ENCODE measurements at places on chromosomes 3 and 15. TPM values are rescaled to one million over a fixed set of nuclear protein-coding genes. Genes with fewer than 3 reads are reported as not detected.
A peak's percentile ranks its signal among the peaks of the same experiment; 100 is the strongest.

- no peak for DNase-seq
Observed at GRCh38 chr3:186456731-186457191, 87.4 kb downstream of the CRYGS start.

DNA sequence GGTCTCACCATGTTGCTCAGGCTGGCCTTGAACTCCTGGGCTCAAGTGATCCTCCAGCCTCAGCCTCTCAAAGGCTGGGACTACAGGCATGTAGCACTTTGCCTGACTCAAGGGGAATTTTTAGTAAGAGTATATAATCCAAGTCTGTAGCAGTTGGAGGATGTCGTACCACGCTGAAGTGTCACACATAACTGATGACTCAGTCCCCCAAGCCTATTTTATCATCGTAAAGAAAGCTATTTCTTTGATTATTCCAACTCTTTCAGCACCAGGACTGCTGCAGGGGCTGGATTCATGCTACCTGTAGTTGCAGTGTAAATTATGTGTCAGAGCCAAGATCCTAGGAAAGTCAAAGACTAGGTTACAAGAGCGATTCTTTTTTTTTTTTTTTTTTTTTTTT lies 1.4 kb upstream of the PRKCI start:
- no peak for DNase-seq

- DNase-seq, result no peak
Observed at GRCh38 chr3:43210049-43211027, 76.0 kb upstream of the SNRK start.

DNA sequence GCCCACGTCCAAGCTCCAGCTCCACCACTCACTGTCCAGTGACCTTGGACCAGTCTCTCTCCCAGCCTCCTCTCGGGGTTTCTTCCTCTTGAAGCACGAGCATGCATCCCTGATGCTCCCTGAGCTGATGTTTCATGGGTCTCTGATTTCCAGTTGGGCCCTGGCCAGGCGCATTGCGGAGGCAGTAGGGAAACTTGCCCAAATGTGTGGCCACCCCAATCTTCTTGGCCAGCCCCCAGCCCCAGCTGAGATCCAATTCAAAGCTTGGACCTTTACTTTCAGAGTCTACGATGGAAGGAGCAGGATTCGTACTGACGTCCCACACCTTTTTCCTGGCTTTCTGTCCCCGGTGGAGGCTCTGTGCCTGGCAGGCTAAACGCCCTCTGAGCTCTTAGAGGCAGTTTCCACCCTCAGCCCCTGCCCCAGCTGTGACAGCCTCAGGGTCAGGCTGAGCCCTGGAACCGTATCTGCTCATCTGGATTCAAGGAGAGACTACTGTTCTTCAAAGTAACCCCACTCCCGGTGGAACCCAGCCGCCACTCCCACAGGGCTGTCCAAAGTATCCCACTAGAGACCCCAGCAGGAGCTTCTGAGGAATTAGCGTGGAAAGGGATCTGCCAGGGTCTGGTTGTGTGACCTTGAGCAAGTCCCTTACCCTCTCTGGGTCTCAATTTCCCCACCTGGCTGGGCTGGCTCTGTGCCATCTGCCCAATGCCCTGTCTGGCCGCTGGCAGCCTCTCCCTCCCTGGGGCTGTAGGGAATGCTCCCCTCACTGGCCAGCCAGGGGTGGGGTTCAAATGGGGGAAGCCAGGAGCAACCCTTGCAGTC lies 37.4 kb downstream of the CPN2 start:
- DNase-seq, result no peak

- no peak for DNase-seq
Observed at GRCh38 chr15:87609474-87609873, 647.1 kb downstream of the NTRK3 start.

DNA sequence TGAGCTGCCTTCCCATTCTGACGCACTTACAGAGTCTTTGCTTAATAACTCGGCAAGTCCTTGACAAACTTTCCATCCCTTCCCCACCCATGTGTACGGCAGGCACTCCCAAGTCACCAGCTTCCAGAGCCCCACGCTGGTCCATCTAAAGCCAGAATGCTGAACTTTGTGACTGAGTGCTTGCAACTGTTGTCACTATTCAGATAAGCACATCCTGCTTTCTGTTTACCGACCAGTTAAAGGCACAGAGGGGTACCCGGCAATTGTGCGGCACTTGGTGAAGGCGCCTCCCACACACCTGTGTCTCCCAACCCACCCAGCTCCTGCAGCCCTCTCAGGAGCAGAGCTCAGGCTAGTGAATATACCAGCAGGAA lies 430.6 kb downstream of the FOXP1 start:
- DNase-seq, result no peak

GRCh38 chr15:55823191-55823670 lies 80.3 kb upstream of the PRTG start:
- DNase-seq, result no peak

DNA sequence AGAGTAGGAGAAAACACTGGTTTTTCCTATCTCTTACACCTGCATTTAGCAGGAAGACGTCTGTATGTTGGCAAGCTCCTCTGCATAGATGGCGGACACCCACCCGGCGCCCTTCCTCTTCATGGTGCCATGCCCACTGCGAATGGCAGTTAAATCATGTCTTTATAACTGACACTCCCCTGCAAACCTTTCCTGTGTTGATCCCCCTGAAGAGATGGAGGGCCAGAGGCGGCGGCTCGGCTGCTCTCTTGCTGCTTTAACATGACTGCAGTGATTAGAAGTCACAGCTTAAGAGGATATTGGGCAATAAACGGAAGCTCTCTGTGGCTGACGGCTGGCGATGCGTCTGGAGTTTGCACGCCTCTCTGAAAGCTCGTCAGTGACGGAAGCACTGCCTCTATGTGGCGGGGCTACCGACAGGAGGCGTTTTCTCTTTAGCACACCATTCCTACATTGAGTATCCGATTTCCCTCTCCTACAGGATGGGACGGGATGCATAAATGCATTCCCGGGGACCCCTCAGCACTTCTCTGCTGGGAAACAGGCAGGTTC lies 25.5 kb upstream of the SNRPA1 start:
- peak; percentile 81 for DNase-seq

- DNase-seq, result no peak
Observed at GRCh38 chr3:63050548-63051177, 175.4 kb upstream of the CADPS start.

- DNase-seq, result no peak
Observed at GRCh38 chr15:35753486-35753885, 207.5 kb upstream of the DPH6 start.

- DNase-seq, result no peak
Observed at GRCh38 chr3:94356581-94356980, 293.7 kb downstream of the NSUN3 start.

GRCh38 chr3:39295184-39295775 lies 15.4 kb upstream of the CX3CR1 start:
- DNase-seq, result no peak

- DNase-seq, result no peak
Observed at GRCh38 chr3:194998417-194998816, 272.5 kb downstream of the XXYLT1 start.

Gene FGF7
- 0.25 TPM for total RNA-seq

Gene MME
- 1.3 TPM for total RNA-seq

Gene TIMP4
- total RNA-seq, result not detected

Gene SEMA3F
- total RNA-seq, result not detected

Gene CPLX3
- 0.44 TPM for total RNA-seq
